Renal cortex interstitium (tissue), 15 donors: ENCODE measurements at places on chromosomes 11 and 22. TPM values are rescaled to one million over a fixed set of nuclear protein-coding genes. Genes with fewer than 3 reads are reported as not detected.
A peak's percentile ranks its signal among the peaks of the same experiment; 100 is the strongest.

GRCh38 chr11:120632579-120632978 lies 121.0 kb downstream of the GRIK4 start:
- no peak for DNase-seq

DNA sequence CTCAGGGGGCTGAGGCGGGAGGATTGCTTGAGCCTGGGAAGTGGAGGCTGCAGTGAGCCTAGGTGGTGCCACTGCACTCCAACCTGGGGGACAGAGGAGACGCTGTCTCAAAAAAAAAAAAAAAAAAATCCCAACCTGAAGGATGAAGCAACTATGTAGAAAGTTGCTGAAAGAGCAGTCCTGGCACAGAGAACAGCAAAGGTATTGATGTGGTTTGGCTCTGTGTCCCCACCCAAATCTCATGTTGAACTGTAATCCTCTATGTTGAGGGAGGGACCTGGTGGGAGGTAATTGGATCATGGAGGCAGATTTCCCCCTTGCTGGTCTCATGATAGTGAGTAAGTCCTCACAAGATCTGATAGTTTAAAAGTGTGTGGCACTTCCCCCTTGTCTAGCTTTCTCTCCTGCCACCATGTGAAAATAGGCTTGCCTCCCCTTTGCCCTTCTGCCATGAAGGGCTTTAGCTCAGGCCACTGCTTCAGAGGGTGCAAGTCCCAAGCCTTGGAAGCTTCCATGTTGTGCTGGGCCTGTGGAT lies 10.7 kb upstream of the SERPING1 start:
- no peak for DNase-seq

DNA sequence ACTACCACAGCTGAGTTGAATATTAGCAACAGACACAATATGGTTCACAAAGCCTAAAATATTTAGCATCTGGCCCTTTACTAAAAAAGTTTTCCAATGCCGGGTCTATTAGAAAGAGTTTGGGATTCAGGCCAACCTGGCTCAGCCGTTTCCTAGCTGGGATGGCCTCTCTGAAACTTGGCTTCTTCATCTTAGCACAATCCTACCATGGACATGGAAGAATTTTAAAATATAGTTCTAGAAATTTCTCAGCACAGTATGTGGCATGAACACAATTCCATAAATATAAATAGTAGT lies 103.8 kb downstream of the RRAS2 start:
- no peak for DNase-seq

- no peak for DNase-seq
These were observed 77.0 kb downstream of the RPL27A start for GRCh38 chr11:8759634-8760033.

DNA sequence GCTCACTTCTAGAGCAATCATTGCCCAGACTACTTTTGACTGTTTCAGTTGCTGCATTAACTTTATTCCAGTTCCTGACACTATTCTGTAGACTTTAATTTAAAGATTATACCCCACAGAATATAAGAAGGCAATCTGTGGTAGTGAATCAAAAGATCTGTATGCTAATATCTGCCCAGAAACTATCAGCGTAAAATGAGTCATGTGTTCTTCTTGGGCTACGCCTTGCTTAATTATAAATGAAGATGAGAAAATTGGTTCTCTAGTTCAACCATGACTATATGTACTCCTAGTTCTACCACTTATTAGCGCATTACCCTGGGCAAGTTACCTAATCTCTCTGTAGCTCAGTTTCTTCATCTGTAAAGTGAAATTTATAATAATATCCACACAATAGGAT lies 128.5 kb downstream of the CWF19L2 start:
- no peak for DNase-seq

- no peak for DNase-seq
These were observed 13.7 kb downstream of the AMOTL1 start for GRCh38 chr11:94781837-94782236.

DNA sequence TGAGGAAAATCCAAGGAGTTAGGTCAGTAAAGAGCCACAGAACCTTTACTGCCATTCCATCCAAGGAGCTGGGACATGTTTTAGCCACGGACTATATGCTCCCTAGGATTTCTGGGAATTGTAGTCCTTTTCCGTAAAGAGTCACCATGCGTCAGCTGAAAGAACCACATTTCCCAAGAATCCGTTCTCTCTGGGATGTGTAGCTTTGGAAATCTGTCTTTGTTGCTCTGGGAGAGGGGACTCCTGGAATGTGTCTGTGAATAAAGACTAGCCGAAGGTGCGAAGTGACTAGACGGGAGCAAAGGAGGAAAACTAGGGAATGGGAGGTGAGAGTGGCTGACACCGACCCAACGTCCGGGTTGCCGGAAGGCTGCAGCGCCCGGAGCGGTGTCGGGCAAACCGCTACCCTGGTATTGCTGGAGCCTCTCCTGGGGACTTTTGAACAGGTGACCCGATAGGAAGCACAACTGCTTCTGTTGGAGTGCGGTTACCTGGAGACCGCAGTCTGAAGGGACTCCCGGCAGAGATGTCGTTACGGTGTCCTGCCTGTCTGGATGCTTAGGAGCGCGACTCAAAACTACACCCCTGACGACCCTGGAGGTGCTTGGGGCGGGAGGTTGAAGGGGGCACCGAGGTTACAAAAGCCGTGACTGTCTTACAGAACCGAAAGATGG lies at the start of gene IFTAP:
IFTAP (plus strand) TSS at position 187 of the 674 bp plus-strand sequence. CDS start 15,602 bp downstream, outside the sequence.
- DNase-seq = peak; percentile 86

GRCh38 chr11:15744693-15745092 lies 611.7 kb downstream of the SOX6 start:
- DNase-seq = no peak

DNA sequence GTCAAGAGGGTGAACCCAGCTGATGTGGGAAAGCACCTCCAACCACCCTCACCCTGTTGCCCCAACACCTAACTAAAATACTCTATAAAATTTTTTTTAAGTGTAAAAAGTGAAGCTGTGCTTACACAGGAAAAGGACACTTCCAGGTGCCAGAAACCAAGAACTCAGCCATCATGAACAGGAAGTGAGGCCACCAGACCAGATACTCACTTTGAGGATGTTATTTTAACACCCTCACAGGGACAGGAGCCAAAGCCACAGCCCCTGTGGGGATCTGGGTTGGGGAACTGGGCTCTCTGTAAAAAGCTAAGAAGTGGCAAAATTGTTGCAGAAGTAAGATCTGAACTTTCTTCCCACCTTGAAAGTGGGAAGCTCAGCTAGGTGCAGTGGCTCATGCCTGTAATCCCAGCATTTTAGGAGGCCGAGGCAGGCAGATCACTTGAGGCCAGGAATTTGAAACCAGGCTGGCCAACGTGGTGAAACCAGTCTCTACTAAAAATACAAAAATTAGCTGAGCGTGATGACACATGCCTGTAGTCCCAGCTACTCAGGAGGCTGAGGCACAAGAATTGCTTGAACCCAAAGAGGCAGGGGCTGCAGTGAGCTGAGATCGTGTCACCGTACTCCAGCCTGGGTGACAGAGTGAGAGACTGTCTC lies 3.8 kb downstream of the RSPH14 start:
- no peak for DNase-seq

- DNase-seq = no peak
These were observed 194.2 kb downstream of the AASDHPPT start for GRCh38 chr11:106271686-106272085.

Gene LDHAL6A
- polyA plus RNA-seq = 1.3 TPM

Gene TAF1D
- 139 TPM for polyA plus RNA-seq

Gene TSGA10IP
- polyA plus RNA-seq = 0.20 TPM

Gene KCNQ1
- 13.2 TPM for polyA plus RNA-seq

Gene PANX2
- polyA plus RNA-seq = 1.5 TPM

Gene POGLUT3
- polyA plus RNA-seq = 42.1 TPM

Gene MB
- polyA plus RNA-seq = not detected

Gene OR52I1
- polyA plus RNA-seq = 0.06 TPM

Gene C11orf86
- not detected for polyA plus RNA-seq
